ENCODE measurements at places on chromosomes 16 and 17.

GRCh38 chr17:79465011-79465680 is 145.7 kb downstream of the RBFOX3 start:
- no peak for DNase-seq

GRCh38 chr16:69285240-69285639 is 25.9 kb upstream of the VPS4A start:
- DNase-seq: no peak

DNA sequence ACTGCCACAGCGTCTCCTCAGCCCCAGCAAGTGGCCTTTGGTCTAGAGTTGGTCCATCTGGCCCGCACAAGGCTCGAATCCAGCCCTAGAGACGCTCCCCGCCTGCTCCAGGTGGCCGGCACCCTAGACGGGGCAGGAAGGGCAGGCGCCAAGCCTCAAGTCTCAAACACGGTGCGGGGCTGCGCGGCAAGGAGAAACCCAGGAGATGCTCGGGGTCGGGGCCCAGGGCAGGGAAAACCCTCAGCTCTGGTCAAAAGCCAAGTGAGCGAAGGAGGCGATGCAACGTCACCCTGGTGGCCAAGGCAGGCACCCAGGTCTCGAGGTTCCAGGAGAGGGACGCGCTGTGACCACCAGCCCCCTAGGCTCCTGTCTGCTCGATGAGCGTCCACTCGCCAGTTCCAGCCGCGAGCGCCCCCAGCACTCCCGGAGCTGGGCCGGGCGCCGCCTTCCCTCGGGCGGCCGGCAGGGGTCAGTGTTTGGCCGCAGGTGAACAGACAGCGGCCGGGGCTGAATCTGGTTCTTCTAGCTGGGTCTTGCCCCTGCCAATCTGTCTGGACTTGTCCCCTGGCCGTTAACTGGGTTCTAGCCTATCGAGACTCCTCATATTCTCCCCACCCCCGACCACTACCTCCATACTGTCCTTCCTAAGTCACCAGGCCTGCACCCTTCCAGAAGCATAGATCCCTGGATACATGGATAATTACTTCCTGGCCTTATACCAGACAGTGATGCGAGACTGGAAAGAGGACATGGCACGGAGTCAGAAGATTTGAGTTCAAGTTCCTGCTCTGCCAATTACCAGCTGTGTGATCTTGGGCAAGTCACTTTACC is 44.0 kb downstream of the PRAC1 start:
- DNase-seq: peak; percentile 40

DNA sequence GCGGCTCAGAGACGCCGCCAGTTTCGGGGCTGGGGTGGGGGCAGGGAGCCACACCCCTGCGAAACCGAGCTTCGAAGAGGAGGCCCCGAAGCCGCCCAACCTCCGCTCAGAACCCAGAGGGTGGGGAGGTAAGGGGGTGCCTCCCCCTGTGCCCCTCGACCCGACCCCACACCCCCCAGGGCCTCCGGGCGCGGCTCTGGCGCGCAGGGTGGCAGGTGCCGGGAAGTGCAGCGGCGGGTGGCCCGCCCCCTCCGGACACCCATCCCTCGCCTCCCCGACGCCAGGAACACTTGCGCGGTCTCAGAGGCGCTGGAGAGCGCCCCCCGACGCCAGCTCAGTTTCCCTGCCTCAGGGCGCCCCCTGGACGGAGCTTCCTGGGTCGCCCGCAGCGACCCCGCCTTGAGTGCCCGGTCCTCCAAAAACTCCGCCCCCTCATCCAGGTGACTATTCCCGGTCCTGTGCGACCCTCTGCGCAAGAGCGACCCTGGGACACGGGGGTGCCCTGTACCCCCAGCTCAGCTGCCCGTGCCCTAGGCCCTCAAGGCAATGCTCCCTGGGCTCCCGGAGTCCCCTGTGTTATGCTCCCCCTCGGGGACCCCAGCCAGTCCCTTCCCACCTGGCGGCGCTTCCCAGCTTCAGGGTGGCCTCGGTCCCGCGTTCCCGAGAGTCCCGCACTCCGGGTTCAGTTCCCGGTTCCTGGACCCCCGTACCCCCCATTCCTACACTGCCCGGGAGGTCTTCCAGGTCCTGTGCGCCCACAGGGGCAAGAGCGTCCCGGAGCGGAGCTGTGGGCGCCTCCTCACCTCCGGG is 562 bp downstream of the PPL start:
- DNase-seq: no peak

GRCh38 chr16:83335076-83335475 is 472.7 kb upstream of the HSBP1 start:
- DNase-seq: no peak

DNA sequence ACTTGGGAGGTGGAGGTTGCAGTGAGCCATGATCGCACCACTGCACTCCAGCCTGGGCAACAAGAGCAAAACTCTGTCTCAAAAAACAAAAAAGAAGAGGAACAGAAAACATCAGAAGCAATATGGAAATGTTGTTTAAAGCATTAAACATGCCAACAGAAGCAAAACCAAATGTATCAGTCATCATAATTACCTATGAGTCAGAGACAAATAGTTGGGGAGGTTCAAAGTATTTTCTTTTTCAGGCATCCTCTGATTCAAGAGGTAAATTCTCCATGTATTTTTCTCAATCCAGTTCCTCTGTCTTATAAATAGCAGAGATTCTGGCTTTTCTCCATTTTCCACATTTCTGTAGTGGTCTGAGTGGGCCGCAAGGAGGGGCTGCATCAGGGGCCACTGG is 2.1 kb upstream of the TM4SF5 start:
- no peak for DNase-seq

- no peak for DNase-seq
Measured at GRCh38 chr16:55647343-55647742, 8.4 kb upstream of the SLC6A2 start.

- DNase-seq: no peak
Measured at GRCh38 chr17:60079401-60080243, 901 bp upstream of the HEATR6 start.
